ENCODE measurements at places on chromosomes 6 and 20.
A peak's percentile ranks its signal among the peaks of the same experiment; 100 is the strongest.

GRCh38 chr6:53240761-53241160, 92.1 kb upstream of the GCM1 start:
- no peak for DNase-seq

- DNase-seq = peak; percentile 89
Observed at GRCh38 chr6:89412071-89413005, at the start of gene RRAGD. Gene RRAGD, minus strand, starts transcription at chr6:89412273. Its CDS starts 280 bp downstream, at chr6:89411993.

DNA sequence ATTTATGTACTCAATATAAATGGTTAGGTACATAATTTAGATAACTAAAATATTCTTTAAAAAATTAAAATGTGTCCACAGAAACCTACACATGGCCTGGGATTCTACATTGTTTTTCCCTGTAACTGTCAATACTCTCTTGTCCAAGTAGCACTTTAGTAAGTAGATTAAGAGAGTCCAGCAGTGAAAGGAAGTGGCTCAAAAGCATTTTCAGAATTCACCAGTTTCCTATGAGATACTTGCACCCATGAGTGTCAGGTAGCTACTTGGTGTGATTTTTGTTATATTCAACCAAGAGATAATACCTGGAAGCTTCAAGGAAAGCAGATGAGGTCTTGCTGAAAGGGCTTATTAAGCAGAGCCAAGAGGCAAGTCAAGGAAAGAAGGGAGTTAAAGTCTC, 126.3 kb downstream of the FYN start:
- no peak for DNase-seq

DNA sequence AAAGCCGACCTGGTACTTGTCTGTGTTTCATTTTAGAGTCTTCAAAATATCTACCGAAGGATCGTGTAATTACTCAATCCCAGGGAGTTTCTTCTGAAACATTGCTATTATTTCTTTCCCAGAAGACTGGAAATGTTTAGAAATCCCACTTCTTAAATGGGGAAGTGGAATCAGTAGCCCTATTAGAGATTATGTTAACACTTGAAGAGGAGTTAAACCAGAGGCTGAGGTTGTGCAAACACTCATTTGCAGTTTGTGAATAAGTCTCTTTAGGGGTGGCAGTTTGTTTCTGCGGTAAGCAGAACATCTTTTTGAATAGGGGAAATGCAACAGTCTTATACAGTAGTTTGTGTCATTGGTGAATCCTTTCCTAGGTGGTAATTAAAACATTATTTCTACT, 21.3 kb downstream of the DSP start:
- no peak for DNase-seq

DNA sequence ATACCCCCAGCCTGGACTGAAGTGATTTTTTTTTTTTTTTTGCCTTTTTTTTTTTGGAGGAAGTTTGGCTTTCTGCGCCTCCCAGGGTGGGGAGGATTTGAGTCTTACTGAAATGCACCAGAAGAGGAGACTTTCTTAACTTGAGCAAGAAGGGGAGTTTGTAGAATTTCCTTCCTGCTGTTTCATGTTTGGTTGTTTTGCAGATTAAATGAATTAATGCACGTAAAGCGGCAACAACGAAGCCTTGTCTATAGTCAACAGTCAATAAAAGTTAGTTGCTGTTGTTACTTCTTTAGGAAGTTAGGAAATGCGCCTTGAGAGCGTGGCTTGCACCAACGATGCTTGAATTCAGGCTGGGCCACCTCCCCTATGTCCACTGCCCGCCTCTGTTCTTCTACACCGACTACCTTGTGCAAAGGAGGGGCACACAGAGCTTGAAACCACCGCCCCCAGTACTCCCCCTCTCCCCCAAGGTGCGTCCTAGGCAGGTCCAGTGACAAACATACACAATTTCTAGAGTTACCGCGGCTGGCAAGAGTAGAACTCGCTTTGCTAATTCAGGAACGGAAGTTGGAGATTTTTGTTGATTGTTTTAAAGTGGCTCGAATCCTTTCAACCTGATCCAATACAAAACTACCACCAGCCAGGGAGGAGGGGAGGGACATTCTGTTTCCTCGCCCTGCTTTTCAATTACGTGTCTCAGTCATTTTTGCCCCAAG, 830 bp upstream of the CYP24A1 start:
- DNase-seq = no peak

DNA sequence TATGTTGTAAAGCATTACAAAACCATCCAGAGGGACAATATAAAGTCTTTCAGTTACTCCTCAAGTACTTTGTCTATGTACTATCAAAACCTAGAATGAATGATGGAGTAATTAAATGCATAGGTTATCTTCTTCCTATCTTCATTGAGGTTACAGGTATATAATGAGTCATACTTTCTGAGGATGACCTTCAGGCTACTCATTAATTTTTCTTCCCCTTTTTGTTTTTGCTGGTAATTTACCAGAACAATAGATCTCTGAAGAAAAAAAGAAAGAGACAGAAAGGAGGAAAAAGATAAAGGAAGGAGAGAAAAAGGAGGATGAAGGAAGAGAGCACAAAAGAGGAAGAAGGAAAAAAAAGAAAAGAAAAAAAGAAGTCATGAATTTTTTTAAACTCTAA, 398.4 kb downstream of the TBC1D32 start:
- no peak for DNase-seq

DNA sequence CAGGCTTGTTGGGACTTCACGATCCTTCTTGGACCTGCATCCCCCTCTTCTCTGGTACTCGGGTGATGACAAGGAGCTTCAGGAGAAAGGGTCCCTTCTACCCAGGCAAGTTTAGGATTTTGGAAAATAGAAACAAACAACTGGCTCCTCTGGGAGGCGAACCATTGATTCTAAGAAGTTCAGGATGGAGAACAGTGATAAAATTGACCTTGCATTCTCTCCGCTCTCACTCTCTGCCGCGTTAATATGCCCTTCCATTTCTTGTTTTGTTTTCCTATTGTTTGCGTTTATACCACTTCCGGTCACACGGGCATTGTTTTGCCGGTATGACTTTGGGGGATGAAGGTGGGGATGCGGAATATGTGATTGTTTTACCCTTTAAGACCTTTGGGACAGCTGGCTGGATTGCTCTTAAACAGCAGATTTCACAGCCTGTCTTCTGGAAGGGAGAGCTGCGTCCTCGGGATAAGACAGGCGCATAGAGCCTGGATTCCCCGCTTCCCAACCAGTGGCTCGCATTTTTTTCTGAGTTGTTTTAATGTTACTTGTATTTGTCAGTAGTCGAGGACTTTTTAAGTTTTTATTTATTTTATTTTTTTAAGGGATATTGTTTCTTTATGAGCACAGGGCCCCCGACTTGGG, 144.3 kb upstream of the ZNF184 start:
- DNase-seq = no peak

DNA sequence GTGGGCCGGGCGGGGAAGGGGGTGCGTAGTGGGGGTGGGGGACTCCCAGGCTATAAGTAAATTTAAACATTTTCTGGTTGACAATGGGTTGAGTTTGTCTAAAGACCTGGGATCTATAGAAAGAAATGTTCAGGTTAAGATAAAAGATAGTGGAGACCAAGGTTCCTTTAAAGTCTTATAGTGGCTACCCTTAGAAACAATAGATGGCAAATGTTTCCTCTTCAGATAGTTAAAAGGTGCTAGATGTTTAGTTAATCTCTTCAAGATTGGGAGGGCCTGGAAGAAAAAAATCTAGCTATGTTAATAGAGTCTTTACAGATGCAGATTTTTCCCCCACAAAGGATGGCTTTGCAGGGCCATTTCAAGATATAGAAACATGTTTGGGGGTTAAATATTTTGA, 446.4 kb upstream of the FKBP1C start:
- no peak for DNase-seq

DNA sequence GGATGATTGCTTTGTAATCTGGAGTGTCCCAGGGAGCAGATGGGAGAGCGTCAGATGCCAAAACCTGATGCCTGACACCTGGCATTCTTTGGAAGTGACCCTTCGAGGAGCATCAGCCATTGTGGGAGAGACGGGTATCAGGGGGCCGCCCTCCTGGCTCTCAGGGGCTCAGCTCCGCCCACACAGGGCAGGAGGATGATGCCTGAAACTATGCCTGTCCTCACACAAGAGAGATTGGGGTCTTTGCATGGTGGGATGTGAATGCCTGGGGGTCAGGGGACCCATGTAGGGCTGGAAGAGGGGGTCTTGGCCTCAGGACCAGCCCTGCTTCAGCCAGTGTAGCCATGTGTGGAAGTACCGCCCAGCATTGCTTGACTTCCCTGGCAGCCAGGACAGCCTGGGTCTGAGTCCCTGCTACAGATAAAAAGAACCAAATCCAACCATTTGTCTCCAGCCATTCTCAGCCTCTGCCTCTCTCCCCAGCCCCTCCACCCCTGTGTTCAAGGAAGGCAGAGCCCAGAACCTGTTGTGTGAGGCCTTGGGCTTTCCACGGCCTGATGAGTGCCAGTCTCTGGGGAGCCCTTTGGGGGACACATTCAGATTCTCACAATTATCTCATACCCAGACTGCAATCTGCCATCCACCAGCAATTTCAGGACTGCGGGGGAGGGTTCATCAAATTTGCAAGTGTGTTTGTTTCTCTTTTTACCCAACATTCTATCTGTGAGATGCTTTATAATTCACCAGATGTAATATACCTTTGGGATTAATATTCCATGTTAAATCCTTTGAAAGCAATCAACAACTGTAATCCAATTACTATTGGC, 371.2 kb downstream of the PREX1 start:
- DNase-seq = no peak

DNA sequence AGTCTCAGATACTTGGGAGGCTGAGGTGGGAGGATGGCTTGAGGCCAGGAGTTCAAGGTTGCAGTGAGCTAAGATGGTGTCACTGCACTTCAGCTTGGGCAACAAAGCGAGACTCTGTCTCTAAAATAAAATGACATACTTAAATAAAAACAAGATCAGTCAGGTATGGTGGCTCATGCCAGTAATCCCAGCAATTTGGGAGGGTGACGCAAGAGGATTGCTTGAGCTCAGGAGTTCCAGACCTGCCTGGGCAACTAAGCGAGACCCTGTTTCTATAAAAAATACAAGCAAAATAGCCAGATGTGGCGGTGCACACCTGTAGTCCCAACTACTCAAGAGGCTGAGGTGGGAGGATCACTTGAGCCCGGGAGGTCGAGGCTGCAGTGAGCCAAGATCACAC, 149.6 kb downstream of the ZFP64 start:
- DNase-seq = no peak

DNA sequence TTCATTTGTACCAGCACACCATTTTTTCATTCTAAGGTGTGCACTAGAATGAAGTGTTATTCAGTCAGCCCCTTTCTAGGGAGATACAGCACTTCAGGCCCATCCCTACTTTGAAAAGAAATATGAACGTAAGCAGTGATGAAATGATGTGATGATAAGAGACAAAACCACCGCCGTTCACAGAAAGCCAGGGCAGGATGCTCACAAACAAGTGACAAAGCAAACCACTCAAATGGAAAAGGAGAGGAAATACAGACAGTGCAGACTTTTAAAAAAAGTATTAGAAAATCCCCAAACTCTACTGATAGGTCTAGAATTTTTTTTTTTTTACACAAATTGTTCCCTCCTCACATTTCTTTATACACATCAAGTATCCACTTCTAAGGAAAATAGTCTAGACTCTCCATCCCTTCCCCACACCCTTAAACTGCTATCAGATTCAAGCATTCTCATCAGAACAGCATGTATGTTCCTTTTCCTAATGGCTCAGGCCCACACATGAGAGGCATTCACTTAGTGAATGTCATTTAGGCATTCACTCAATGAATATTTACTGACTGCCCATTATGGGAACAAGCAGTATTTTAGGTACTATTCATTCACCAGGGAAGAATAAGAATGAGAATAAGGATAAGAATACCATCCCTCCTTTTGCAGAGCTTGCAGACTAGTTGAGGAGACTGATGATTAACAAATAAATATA, 243.5 kb downstream of the GMPR start:
- no peak for DNase-seq

DNA sequence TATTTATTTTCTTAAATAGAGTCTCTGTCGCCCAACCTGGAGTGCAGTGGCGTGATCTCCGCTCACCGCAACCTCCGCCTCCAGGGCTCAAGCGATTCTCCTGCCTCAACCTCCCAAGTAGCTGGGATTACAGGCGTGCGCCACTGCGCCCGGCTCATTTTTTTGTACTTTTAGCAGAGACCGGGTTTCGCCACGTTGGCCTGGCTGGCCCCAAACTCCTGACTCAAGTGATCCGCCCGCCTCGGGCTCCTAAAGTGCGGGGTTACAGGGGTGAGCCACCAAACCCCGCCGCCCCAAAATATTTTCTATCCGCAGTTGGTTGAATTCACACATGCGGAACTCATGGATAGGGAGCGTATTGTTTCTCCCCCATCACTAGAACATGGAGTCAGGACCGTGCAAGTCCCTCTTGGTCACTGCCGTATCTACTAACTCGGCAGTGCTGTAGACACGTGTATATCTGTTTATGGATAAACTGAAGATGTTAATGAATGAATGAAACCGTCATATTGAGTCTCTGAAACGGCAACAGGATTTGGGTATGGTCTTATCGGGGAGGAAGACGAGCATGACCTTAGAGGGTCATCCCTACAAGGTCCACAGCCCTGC, 904 bp downstream of the MKKS start:
- no peak for DNase-seq

- no peak for DNase-seq
Observed at GRCh38 chr6:168039849-168040248, 39.2 kb downstream of the FRMD1 start.

DNA sequence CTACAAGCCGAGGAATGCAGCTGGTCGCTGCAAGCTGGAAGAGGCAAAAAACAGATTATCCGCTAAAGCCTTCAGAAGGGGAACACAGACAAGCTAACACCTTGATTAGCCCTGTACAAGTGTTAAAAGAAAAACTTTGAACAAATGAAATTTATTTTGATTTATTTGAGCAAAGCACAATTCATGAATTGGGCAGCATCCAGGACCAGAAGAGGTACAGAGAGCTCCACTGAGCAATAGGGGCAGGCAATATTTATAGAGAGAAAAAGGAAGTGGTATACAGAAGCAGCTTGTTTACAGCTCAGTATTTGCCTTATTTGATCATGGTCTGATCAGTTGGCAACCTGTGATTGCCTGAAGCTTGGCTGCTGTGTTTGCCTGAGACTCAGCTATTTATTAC, 17.6 kb downstream of the HLA-DOB start:
- DNase-seq = peak; percentile 29

DNA sequence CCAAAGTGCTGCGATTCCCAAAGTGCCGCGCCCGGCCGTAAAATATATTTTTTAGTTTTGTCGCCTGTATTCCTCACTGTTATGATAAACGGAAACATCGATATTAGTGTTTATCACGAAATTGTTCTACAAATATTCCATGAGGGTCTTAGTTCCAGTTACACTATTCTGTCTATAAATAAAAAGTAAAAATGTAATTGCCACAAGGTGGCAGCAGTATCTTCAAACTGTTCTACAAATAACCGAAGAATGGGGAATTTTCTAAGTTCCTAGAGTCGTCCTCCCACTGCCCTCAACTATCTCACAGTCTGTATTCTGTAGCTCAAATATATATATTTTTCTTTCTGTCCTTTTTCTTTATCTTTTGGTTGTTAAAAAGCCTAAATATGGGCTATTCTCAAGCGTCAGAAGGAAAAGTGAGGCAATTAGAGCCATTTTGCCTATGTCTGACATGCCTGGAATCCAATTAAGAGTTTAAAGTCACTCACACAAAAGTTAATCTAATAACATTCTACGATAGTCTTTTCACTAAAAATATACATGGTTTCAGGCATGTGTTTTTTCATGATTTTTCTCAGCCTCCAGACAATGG, 14.2 kb upstream of the FAM162B start:
- peak; percentile 64 for DNase-seq
